Epithelial cell of alveolus of lung (primary cell): ENCODE measurements at places on chromosomes 13 and 19. TPM values are rescaled to one million over a fixed set of nuclear protein-coding genes. Genes with fewer than 3 reads are reported as not detected.

The SKA3 gene
- 6.1 and 11.8 TPM in 2 replicates for total RNA-seq

The SPACA4 gene
- not detected in 2 replicates for total RNA-seq

The KLK14 gene
- not detected in 2 replicates for total RNA-seq

The POLR1D gene
- total RNA-seq: 92.8 and 178 TPM in 2 replicates

The MATK gene
- total RNA-seq: 0.40 TPM in 1 of 2 replicates, not detected in the other

The SULT2A1 gene
- total RNA-seq: not detected in 2 replicates

The IZUMO2 gene
- 0.65 TPM in 1 of 2 replicates, not detected in the other for total RNA-seq
